ENCODE measurements at places on chromosomes 12 and 14.

- DNase-seq = no peak
Observed at GRCh38 chr12:66637699-66638301, 41.1 kb downstream of the GRIP1 start.

DNA sequence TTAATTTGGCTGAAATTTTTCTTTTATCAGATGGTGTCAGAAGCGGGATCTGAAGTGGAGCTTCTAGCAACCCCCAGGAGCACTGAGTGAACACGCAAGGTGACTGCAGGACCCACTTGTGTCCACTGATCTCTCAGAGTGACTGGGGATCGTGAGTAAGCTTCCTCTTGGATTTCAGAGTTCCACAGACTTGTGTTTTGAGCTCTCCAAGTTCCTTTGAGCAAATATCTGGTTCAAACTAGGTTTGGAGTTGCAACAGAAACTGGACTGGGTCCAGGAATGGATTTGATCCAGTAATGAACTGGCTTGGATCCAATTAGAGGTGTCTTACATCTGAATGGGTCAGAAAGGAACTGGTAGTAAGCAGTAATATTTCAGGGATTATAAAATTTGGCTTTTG lies 24.7 kb upstream of the B4GALNT1 start:
- DNase-seq = no peak

DNA sequence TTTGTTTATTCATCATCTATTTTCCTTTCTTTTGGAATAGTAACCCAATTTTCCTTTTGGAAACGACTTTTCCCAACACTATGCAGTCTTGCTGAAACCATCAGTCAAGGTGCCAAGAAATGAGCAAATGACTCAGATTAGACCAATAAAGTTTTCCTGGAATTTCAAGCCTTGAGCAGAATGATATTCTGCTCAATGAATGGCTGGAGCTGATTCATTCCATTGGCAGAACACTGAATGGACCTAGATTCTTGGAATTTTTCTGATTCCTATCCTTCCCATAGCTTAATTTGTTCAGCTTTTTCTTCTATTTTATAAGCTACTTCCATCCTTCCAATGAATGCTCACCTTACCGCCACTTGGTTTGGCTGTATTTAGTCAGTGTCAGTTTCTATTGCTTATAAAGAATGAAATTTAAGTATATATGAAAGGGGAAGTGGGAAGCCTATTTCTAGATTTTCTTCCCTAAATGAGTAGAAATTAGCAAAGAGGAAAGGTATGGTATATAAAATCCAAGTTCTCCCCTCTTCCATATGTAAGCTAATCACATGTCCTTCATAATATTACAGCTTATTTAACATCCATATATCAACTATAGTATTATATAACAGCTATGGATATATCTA lies 89.0 kb downstream of the C14orf39 start:
- peak; percentile 13 for DNase-seq

GRCh38 chr12:71439613-71440344 lies at the start of gene LGR5:
TSS of gene LGR5 (plus strand) at chr12:71439798. CDS start at chr12:71440081, 283 bp downstream.
- peak; percentile 20 for DNase-seq

GRCh38 chr14:95896498-95897135 lies 20.0 kb downstream of the TUNAR start:
- DNase-seq = no peak

- no peak for DNase-seq
Observed at GRCh38 chr12:12185414-12185813, 81.4 kb downstream of the LRP6 start.

DNA sequence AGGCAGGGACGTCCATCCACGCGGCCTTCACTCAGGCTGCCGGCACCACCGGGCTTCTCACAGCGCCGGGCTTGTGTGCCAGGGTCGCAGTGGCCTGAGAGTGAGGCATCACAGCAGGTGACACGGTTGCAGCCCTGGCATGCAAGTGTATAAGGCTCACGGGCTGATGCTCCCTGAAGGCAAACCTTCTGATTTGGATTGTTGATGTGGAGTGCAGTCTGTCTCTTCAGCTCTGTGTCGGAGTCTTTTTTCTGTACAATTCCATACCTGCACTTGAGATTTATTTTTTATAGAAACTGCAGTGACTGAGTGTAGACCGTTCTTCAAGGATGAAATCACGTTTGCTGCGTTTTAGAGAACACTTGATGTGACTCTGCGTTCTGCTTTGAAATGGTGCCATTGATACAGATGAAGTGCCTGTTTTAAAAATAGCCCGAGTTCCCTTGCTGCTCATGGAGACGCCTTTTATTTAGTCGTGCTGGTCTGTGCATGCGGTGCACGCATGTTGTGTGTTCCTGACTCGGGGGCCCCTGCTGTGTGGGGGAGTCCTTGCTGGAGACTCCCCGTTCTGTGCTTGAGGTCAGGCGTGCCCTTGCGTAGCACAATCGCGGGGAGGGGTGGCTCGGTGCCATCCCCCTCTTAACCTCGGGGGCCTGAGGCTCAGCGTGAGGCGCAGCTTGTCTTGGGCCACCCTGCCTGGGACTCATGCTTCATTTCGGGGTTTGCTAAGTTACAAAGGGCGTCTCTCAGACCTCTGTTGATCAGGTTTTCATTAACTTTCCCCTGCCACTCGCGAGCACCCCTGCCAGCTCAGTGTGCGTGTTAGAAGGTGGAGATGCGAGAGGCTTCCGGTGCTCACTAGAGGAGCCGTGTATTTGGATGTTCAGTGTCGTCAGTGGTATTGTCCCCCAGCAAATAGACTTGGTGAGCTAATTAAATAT lies 21.6 kb upstream of the AMN start:
- DNase-seq = no peak

- DNase-seq = no peak
Observed at GRCh38 chr14:104399432-104400155, 180.0 kb upstream of the C14orf180 start.

DNA sequence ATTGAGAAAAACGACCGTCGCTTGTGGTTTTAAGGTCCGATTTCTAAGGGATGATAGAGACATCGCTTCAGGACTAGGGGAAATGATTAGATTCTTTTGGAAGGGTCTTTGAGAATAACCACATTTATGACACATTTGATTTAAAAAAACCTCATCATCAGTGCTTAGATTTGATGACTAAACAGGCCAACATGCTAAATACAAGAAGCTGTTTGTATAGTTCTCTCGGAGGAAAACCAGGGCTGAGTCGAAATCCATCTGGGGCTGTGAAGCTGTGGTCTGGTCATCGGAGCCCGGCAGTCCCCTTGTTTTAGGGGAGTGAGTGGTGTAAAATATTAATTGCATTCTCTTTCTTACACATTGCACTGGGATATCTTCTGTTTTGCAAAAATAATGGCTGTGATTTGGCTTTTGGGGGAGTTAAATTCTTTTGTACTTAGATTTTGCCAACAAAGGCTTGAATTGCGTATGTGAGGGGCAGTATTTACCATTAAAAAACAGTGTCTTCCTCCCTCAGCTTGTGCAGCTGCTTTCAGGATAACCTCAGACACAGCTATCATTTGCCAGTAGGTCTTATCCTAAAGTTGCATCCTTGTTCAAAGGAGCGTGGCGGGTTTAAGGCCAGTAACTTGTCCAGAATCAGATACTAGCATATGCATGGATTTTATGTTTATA lies 550 bp downstream of the GNG2 start:
- DNase-seq = no peak

DNA sequence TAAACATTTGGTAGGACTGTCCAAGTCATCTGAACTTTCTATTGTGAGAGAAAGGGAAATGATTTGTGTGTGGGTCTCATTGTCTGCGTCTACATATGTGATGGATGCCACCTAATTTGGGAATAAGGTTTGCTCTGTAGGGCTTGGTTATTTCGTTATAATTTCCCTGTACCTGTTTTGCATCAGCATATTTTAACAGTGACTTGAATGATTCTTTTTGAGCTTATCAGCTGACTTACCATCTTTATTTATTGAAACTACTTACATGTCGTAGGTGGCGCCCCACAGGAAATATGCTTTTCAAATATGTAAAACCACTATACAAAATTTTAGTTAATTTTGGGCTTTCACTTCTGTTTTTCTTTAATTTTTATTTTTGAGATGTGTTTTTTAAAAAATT lies 56.5 kb upstream of the BCAT1 start:
- no peak for DNase-seq

DNA sequence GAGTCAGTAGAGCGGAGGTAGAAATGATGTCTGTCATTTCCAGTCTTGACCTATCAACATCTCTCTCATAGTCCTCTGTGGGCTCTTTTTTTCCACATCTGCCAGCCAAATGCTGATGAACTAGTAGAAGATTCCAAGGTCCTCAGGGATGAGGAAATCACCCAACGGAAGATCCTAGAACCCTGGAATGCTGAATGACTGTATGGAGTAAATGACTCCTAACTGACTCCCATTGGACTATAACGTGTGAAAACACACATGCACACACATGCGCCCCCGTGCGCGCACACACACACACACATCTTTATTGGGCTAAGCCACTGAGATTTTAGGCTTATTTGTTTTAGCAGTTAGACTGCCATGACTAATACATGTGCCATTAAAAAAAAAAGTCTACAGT lies 159.2 kb downstream of the MYRFL start:
- DNase-seq = no peak

DNA sequence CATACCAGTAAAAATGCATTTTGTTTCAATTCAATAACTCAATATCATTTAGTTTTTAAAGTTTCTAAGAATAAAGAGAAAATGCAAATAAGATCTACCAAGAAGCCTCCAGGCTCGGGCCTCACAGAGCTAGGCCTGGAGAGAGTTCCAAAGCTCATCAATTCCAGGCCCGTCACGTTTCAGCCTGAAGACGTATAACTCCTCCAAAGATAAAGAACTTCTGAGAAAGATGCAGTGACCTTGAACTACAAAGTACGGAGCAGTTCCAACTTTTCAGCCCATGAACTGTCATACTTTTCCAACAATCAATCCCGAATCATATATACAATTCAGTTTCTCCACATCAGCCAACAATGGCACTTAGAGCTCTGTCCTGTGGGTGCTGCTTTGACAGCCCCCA lies 17.8 kb downstream of the CORO1C start:
- no peak for DNase-seq

DNA sequence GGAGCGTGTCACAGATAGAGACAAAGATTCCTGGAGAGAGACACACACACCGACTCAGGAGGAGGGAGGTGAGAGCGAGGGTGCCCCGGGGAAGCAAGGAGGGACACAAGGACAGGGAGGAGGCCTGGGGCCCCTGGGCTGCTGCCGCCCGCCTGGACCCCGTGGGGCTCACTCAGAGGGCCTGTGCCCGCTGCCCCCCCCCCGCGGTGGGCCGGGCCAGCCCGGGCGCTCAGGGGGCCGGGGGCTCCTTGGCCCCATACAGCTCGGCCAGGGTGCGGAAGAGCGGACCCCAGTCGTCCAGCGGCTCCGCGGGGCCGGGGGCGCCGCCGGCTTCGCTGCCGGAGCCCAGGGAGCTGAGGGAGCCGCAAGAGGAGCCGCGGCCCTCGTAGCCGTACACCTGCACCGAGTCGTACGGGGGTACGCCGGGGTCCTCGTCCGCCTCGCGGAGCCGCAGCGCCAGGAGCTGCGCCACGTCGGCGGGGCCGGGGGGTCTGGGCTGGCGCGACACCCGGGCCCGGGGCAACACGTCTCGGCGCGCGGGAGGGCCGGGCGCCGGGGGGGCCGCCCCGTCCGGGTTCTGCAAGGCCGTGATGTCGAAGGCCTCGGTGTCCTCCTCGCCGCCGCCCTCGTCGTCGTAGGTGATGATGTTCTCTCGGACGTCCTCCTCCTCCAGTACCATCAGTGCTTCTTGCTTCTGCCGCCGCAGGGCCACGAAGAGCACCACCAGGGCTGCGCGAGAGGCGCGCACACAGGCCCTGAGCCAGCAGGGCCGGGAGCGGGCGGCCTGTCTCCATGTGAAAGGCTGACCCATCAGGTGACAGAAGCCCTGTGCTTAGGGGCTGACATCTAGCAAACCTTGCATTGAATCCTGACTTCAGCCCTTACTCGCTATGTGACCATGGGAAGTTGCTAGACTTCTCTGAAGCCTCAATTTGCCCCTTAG lies 6.0 kb downstream of the PSMB11 start:
- DNase-seq = no peak

- DNase-seq = peak; percentile 54
Observed at GRCh38 chr14:77458249-77458950, 507 bp downstream of the AHSA1 start.

DNA sequence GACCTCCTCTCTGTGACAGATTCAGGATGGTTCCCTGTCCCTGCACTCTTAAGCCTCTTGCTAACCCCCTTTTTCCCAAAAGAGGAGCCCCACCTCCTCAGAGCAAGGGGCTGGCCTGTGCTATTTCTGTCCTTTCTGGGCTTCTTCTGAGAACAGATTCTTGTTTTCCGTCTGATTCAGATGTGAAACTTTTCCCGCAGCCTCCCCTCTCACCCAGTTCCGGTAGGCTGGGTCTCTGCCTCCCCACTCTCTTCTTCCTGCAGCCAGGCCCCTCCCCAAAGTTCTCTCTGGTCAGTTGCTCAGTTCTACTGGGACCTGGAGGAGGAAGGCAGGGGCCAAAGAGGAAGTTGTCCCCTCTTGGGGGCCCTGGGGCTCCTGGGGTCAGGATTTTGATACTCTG lies 11.8 kb downstream of the PDE1B start:
- DNase-seq = no peak

DNA sequence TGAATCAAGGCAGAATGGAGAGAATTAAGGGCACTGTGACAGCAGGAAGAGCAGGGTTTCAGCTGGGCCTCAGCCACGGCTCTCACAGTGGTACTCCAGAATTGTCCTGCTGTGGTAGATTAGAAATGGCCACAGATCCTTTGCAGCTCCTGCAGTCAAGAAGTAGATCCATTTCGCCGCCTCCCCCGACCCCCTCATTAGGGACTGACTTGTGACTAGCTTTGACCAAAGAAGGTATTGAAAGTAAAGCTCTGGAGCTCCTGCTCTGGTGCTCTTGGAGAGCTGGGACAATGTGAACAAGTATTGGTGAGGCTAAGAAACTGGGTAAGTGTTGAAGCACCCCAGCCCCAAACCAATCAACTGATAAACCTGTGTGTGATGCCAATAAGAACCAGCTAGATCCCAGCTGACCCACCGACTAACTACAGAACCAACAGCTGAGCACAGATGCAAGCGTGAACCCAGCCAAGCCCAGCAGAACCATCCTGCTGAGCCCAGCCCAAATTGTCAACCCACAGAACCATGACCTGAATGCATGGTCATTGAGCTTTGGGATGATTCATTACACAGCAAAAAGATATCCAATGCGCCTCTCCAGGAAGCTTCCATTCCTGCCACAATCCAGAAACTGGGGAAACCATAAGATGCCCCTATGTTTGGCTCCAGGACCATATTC lies 50.7 kb downstream of the JAG2 start:
- DNase-seq = no peak

DNA sequence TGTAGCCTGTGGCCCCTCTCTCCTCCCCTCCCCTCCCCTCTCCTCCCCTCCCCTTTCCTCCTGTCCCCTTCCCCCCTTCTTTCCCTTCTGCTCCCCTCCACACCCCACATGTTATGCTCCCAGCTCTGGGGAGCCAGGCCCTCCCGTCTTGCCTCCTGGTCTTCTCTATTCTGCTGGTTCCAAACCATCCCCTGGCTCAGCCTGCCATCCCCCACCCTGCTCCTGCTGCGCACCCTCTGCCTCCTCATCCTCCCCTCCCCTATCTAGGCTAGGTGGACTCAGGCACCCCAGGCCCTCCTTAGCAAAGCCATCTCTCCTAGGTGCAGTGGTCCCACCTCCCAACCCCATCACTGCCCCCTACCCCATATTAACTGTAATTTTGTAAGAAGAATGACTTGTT lies 99.5 kb downstream of the CALM1 start:
- no peak for DNase-seq
